ENCODE measurements at places on chromosomes 1 and 21.

GRCh38 chr1:222053790-222054294 lies 312.0 kb upstream of the DUSP10 start:
- DNase-seq, result no peak

- DNase-seq, result no peak
These were observed 49.8 kb downstream of the KCNT2 start for GRCh38 chr1:196558411-196558810.

DNA sequence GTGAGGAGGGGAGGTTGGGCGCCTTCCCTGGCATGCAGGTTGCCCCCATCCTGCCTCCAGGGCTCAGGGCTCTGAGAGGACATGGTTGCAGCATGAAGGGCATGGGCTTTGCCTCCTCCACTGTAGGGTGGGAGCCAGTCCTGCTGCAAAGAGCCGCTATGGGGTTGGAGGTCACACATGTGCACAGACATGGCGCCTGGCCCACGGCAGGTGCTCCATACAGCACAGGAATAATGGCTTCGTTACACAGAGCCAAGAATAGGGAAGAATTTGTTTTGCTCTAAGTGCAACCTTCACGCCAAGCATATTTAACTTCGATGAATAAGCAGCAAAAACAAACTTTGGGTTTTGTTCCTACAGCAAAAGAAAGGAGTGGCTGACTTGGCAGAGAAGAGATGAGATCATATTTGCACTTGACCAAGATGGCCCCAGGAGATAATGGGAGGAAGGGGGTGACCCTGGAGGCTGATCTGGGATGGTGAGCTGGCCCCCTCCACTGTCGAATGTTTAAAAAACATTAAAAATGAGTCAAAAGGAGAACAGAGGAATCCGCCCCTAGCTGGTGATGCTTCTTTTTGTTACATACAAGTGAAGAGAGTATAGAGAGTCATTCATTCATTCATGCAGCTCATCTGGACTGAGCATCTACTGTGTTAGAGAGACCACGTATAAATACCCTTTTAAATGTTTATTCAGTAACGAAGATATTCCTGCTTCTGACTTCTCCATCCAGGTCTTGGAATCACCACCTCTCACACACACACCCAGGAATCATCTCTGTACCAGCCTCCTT lies 12.4 kb upstream of the C2CD2 start:
- no peak for DNase-seq

DNA sequence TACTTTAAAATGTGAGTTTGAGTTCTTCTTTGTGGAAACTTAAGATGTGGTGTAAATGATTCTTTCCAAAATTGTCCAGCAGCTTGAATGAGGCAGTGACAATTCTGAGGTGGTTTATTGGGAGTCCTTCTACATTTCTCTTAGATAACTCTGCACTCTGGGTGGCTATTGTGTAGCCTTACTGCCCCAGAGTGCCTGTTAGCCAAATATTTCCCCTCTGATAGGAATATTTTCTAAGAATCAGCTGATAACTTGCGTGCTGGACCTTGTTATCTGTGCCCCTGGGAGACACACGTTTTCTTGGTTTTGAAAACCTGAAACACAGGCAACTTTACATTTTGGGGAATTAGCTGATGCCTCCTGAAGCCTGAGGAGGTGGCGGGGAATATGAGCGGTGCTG lies 91.6 kb downstream of the CD247 start:
- DNase-seq, result no peak

GRCh38 chr1:236280438-236281197 lies 1.1 kb downstream of the ERO1B start:
- DNase-seq, result no peak

GRCh38 chr1:66745451-66745850 lies 6.8 kb upstream of the DYNLT5 start:
- DNase-seq, result no peak

DNA sequence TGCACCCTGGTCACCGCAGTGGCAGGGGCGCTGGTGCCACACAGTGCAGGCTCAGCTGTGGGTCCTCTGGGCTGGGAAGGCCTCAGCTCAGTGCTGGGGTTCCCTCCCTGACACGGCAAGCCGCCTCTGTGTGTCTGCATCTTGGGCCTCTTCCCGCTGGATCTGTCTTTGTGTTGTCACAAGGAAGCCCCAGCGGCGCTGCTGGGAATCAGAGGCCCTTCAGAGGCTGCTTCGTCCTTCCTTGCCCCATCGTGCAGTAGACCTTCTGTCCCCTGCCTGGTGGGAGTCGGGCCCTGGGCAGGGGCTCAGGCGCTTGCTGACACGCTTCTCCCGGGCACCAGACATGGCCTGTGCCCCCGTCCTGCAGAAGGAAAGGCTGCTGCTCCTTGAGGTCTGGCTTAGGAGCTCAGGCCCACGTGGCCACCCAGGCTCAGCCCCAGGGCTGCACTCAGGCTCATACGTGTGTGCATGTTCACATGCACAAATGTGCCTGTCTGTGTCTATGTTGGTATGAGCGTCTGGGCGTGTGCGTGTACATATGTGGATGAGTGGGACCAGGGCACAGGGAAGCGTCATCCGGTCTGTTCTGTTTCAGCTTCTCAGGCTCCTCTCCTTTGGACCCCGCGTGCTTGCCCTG lies 24.3 kb upstream of the DIP2A start:
- no peak for DNase-seq

GRCh38 chr1:77282187-77282865 lies 507 bp downstream of the AK5 start:
- DNase-seq, result peak; percentile 29

DNA sequence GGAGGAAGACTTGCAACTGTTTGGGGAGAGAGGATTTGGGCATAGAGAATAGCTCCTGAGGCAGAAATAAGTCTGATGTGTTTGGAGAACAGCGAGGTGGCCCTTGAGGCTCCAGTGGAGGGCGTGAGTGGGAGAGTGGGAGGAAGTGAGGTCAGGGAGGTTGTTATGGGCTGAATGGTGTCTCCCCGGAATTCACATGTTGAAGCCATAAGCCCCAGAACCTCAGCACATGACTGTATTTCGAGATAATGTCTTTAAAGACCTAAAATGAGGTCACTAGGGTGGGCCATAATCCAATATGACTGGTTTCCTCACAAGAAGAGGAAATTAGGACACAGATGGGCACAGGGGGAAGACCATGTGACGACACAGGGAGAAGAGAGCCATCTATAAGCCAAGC lies 17.9 kb upstream of the APP start:
- no peak for DNase-seq

DNA sequence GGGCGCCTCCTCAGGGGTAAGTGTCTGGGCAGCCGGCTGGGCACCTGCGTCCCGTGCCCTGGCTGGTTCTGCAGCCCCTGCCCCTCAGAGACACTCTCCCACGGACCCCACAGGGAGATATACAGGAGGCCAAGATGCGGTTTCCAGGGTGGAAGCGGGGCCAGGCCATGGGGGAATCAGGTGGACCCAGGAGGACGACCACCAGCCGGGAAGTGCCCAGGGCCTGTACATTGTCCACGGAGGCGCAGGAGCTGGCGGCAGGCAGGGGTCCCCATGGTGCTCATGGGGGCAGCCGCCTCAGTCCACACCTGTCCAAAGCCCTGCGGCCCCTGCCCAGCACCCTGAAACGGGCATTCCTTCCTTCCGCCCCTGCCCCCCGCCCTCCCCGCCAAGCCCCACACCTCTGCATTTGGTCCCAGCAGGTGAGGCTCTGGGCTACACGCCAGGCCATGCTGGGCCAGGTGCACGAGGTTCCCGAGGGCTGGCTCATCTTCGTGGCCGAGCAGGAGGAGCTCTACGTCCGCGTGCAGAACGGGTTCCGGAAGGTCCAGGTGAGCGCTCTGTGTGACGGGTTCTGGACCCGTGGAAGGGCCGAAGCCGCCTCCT lies 36.7 kb downstream of the SLC19A1 start:
- DNase-seq, result no peak

GRCh38 chr21:25938658-25939395 lies 204.1 kb downstream of the GABPA start:
- no peak for DNase-seq

GRCh38 chr1:84724128-84724860 lies 34.0 kb upstream of the SSX2IP start:
- DNase-seq, result no peak

DNA sequence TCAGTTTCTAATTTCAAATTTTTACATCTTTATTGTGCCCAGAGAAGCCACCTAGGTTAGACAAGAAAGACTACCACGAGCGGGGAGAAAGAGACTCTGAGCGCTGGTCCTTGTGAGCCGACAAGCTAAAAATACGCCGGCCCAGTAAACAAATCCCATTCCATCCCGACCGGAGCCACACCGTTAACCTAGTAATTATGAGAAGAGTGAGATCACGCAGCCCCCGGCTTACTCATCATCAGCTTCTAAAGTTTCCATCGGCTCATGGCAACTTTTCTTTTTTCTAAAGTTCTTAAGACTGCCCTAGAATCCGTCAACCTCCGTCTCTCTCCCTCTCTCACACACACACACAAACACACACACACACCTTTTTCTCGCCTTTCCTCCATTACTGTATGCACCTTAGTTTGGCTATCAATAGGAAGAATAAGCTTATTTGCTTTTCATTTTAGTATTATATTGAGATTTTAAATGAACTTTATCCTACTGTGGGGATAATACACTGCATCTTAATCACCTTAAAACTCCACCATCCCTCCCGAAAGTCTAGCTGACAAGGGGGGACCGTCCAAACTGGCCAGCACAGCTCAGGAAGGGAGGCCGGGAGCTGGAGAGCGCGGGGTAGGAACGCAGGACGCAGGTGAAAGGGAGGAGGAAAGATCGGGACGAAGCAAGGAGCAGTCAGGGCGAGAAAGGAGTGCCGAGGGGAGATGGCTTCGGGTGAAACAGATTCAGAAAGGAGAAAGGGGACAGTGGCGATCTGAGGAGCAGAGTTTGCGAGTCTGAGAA lies 728 bp downstream of the OTUD7B start:
- peak; percentile 16 for DNase-seq

DNA sequence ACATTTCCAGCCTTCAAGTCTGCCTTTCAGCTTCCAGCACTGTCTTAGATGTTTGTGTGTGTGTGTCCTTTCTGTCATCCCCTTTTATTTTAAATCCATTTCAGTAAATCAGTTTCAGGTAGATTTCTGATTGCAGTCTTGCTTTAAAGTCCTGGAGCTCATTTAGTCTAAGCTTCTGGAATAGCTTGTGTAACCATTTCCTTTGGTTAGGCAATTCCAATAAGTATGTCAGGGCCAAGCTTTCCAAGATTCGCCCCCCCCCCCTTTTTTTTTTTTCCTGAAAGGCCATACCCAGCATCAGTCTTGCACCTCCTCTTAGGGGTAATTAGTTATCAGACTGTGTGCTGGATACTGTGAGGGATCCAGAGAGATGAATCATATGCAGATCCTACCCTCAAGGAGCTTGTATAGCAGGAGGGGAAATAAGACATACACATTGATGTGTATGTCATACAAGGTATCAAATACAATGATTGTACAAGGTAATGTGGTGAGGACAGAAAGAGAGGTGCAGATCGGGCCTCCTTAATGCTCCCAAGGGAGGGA lies 41.3 kb downstream of the NFYC start:
- DNase-seq, result no peak

- DNase-seq, result no peak
These were observed 934 bp downstream of the ASPM start for GRCh38 chr1:197145446-197146024.
